ENCODE measurements at places on chromosomes 1 and 21.

GRCh38 chr1:75085931-75086330, 48.3 kb upstream of the LHX8 start:
- DNase-seq = no peak

DNA sequence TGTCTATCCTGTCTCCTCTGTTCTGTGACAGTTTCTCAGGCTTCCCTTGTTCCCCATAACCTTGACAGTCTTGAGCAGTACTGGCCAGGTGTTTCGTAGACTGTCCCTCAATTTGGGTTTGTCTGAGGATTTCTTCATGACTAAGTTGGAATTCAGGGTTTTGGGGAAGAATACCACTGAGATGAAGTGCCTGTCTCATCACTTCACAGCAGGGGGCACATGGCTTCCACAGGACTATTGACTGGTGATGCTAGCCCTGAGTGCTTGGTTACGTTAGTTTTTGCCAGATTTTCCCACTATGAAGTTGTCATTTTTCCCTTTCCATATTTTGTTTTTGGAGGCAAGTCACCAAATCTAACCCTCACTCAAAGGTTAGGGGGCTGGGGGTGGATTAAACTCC, 45.7 kb downstream of the CDCP2 start:
- DNase-seq = no peak

DNA sequence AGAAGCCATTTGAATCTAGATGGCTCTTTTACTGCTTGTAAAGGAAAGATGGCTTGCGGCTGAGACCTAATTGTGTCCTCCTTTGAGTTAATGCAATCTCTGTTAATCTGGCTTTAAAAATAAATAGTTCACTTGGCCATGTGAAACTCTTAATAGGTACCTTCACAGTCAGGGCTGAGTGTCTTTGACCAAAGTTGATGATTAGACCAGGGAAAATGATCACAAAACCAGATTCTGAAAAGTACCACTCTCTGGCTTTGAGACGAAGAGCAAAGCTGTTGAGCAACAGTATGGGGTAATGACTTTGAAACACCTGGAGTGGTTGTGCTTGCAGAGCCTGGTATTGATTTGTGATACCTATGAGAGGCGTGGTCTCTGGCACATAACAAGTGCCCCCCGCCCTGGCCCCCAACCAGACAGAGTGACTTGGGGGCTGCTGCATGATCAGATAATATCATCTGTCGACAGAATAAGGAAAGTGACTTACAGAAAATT, 4.7 kb downstream of the HUNK start:
- no peak for DNase-seq

DNA sequence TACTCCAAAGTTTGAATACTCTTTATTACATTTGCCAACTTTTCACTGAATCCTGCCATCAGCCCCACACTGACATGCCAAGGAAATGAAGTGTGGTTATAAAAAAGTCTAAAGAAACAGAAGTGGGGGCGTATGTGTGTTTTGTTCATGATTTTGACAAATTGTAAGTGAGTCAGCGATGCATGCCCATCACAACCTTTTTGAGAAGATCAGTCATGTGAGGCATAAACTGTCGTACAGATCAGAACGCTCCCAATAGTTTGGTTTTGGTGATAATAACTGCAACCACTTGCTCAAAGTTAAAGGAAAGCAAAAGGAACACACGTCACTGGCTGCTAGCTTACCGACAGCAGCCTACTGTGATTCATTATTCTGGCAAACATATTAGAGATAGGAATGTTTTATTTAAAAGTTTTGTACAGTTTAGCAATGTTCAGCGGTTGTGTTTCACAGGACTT, 95.6 kb downstream of the RGS2 start:
- no peak for DNase-seq

DNA sequence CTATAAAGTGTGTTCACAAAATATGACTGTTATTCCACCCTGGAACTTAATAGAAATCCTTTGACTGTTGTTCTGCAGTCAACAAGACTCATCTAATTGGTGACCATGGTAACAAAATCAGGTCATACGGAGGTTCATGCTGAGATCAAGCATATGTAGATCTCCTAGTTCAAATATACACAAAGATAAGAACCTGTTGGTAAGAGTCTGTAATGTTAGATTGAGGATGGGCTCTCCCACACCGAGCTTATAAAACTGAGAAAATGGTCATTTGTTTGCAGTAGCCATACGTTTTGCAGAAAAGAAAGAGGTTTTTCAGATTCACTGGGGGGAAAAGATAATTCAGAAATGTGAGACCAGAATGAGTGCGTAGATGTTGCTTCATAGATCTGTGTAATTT, 468.1 kb downstream of the RPS6KC1 start:
- no peak for DNase-seq

DNA sequence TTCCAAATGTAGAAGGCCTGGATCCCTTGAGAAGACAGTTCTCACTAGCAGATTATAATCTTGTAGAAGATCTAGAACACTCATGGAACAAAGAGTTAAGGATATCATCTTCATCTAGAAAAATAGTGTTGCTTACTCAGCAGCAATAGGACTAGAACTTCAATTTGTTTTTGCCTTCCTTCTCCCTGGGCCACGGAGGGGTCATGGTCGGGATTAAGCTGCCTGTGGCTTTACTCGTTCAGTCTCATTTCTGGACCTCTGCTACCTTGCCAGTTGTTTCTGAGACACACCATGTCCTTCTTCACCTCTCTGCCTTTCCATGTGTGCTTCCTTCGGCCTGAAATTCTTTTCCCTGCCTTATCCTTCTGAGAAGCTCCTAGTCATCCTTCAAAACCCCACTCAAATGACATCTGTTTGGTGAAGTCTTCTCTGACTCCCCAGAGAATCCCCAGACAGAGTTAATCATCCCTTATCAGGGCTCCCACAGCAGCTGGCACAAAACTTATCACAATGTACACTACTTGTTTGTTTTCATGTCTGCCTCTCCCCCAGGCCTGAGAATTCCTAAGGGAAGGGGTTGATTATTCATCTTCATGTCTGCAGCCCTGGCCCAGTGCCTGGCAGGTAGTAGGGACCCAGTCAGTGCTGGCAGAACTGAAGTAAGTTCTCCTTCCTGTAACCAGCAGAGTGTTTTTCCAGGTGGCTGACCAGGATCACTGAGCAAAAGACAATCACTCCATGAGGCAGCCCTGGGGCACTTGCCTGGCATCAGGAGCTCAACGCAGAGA, 15.5 kb upstream of the SNX27 start:
- no peak for DNase-seq

GRCh38 chr1:41641475-41641814, 157.0 kb upstream of the EDN2 start:
- DNase-seq = peak; percentile 48

- DNase-seq = no peak
Measured at GRCh38 chr1:165143437-165144065, 213.0 kb downstream of the LMX1A start.

- no peak for DNase-seq
Measured at GRCh38 chr1:34867415-34867814, 7.9 kb upstream of the SMIM12 start.

- DNase-seq = no peak
Measured at GRCh38 chr1:233038581-233038980, 88.2 kb downstream of the NTPCR start.

DNA sequence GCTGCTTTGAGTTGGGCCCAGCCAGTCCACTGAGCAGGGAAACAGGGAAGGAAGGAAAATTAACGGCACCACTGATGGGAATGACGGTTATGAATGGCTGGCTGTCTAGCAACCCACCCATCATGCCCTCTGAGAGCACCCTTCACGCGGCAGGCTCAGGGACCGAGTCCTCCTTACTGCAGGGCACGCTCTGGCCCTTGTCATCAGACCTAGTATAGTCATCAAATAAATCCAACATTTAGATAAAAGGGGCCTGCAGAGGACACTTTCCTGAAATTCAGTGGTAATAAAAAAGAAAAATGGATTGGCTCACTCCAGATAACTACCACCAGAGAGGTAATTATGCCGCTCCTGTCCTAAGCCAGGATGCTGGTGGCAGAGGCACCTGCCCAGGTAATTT, 509.4 kb downstream of the MATN1 start:
- no peak for DNase-seq

- no peak for DNase-seq
Measured at GRCh38 chr1:74937176-74937575, 197.0 kb upstream of the LHX8 start.

- DNase-seq = no peak
Measured at GRCh38 chr1:93701629-93702028, 20.0 kb upstream of the BCAR3 start.

- no peak for DNase-seq
Measured at GRCh38 chr1:1403653-1404052, 3.4 kb downstream of the MRPL20 start.

GRCh38 chr1:160244209-160244608, 18.1 kb downstream of the DCAF8 start:
- DNase-seq = no peak

All from GM12878 (cell line).